Femur (tissue), 1 donor: ENCODE measurements at places on chromosomes 4 and X.

- peak; percentile 47 for DNase-seq
These were observed 171.4 kb upstream of the NRK start for GRCh38 chrX:105650986-105651385.

DNA sequence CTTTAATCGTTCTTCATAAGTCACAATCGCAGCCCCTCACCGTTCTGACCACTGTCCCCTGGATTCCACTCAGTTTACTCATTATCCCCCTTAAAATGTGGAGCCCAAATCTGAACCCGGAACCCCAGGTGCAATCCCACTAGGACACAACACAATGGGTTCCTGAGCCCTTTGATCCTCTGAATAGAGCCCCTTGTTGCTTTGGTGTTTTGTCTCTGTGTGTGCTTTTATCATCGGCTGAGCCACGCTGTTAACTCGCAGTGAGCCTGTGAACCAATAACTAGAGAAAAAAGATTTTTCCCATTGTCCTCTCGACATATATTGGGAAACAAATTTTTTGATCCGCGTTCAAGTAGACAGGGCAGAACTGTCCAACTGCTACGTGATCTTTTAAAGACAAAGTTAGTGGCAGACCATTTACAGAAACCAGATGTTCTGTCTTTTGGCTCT is 617 bp upstream of the PDHA1 start:
- no peak for DNase-seq

DNA sequence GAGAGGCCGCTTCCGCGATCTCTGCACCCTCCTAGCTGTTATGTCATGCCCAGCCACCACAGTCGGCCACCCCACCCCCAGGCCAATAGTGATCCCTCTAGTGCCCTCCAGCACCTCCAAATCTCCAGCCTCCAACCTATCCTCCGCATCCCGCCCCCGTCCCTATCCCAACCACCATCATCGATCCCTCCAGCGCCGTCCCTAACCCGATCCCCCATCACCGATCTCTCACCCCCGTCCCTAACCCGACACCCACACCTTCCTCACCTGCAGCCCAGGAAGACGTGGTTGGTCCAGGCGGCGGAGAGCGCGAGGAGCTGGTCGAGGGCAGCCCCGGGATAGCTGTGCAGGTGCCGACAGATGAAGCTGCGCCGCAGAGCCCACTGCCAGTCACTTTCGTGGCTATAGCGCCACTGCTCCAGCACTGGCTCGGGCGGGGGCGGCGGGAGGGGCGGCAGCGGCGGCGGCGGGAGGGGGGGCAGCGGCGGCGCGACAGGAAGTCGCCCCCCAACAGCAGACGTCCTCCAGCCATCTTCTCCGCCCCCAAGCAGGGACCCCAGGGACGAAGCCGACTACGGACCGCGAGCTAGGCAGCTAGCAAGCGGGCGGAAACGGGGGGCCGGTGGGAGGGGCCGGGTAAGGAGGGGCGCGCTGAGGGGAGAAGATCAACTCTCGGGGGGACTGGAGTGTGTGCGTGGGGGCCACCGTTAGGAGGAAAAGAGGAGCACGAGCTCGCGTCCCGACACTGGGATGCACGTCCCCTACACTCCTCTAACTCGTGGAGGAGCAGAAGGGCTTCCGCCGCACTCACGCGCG is 552 bp downstream of the NKRF start:
- peak; percentile 58 for DNase-seq

DNA sequence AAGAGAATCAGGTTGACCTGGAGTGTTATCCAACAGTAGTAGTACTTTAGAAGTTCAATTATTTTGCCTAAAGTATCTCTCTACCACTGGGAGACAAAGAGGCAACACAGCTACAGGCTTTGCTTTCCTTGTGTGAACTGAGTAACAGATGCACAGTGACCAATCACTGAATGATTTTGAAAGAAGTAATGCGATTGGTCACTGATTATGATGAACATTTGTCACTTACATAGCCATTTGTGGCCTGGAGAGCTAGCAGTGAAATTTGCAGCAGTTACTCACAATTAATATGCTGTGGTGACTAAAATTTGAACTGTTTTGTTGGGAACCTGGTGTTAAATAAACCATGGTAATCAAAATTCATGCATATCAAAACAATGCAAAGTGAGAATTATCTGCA is 508.7 kb upstream of the DIPK2B start:
- no peak for DNase-seq

DNA sequence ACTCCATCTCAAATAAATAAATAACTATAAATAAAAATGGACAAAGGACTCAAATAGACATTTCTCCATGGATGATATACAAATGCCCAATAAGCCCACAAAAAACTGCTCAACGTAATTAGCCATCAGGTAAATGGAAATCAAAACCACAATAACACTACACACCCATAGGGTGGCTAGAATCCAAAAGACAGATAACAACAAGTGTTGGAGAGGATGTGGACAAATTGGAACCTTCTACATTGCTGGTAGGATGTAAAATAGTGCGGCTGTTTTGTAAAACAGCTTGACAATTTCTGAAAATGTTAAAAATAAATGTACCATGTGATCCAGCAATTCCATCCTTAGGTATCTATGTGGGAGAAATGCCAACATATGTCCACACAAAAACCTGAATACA is 52.1 kb downstream of the ZNF157 start:
- DNase-seq, result no peak

DNA sequence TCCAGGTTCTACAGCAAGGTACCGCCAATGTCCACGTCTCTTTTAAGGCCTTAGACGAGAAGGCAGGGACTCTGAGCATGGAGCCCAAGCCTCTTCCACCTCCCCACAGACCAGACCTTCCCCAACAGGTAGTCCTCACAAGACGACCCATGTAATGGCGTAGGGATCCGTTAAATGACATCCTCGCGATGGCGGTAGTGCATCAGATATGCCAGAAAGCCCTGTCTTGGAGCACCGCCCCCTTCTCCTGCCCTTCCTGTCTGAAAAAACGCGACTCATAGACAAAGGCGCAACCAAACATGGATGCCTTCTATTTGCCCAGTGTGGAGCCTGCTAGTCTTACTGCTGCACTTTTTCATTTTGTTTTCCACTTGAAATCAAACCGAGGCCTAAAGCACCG is 185.4 kb downstream of the OR13H1 start:
- DNase-seq, result peak; percentile 95

DNA sequence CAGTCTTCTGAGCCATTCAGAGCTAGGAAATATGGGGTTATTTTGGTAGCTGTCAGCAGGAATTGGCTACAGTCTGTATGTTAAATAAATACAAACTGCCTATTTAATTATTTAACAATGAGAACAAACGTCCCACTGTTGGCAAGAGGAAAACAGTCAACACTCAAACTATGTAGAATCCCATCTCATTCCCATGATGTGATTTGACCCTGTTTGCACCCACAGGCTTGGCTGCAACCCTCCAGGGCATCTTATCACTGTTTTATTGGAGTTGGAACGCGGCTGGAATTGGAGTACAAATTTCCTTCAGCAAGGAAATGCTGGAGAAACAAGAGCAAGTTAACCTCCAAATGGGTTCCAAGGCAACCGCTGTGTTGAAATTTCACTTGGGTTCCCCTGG is 124.0 kb downstream of the KIT start:
- peak; percentile 66 for DNase-seq

GRCh38 chrX:112636288-112636687 is 43.5 kb downstream of the LHFPL1 start:
- DNase-seq, result no peak

GRCh38 chrX:15366506-15367352 is 17.5 kb downstream of the VEGFD start:
- DNase-seq, result no peak

GRCh38 chr4:74181219-74181618 is 23.3 kb downstream of the MTHFD2L start:
- no peak for DNase-seq

- DNase-seq, result peak; percentile 68
These were observed 1.8 kb upstream of the GABRQ start for GRCh38 chrX:152635941-152636340.

DNA sequence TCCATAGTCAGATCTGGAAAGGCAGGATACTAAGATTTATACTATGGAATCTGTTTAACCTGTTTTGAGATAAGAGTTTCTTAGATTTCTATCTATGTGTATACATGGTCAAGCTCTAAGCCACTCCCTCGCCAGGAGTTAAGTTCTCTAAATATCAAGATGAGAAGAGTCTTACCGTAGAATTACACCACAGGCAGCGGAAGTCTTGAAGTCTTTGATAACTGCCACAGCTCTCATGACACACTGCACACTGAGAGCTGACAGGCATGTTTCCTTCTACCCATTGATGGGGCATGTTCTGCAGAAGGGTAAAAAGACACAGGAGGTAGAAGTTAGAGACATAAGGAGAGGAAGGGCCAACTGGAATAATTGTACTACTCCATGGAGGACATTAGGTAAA is 67.7 kb downstream of the DGKK start:
- DNase-seq, result no peak

- DNase-seq, result no peak
These were observed 13.6 kb downstream of the PRSS12 start for GRCh38 chr4:118338981-118339765.

DNA sequence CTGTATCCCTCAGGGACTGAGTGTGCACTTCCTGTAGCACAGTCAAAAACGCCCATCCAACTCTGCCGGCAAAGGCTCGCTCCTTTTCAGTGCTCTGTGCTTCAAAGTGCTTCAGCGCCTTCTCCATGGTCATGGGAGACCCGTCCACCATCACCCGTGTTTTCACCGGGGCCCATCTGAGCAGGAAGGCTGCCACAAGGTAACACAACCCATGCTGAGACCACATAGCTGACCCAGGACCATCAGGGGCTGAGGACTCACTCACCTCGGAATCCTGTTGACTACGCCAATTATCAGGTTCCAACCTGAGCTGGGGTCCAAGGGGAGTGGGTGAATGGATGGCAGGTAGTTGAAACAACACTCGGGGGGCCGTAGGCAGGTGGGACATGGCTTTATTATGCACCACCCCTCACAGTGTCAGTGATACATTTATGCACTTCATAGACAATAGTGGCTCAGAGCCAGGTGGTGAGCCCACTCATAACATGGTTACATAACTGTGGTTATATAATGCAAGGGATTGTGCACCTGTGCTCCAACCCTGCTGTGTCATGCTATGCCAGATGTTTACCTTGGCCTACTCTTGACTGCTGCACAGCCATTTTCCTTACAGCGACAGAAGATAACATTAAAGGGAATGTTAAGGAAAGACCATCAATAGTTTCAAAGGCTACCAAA is 227.8 kb downstream of the ADGRL3 start:
- DNase-seq, result no peak

GRCh38 chrX:17560385-17560784 is 176.9 kb upstream of the SCML1 start:
- no peak for DNase-seq

DNA sequence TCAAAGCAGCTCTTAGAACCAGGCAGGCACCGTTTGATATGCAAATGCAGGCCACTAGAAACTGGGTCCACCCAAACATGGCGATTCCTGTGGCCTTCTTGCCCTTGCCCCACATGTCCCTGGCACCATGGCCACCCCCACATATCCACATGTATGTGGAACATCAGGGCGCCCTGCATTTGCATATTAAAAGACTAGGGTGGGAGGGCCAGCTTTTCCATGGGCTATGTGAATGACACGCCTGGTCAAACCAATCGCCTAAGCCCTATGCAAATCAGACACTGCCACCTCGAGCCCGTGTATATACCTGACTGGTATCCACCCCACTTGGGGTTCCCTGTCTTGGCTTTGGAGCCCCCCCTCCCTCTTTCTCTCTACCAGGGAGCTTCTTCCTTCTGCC is 107.0 kb downstream of the ABLIM2 start:
- no peak for DNase-seq

DNA sequence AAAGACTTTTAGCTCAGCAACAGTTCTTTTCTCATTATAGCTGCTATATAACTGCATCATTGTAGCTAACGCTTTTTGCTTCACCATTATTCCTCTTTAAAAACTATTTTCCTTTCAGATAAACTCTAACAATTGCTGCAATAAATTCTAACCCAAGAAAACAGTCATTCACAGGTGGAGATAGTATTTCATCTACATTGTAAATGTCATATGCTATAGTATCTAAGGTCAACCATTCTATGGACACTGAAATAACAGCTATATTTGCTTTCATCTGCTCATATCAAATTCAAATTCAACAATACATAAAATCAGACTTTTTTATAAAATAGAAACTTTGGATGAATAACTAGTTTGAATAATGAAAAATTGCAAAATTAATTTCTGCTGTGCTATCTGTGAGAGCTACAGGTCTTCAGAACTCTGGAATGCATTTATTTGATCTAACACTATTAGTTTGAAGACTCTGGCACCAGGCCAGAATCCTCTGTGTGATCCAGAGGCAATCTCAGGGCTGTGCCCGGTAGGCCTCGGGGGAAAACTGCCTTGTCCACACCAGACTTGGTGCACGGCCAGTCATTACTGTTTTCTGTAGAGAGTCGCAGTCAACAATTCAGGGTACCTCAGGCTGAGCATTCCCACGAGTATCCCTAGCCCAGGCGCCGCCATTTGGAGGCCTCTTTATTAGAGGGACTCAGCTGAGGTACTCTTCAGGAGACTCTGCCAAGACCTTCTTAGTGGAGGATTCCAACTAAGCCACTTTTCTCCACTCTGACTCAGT is 332.4 kb downstream of the SLC7A11 start:
- no peak for DNase-seq

- no peak for DNase-seq
These were observed 38.8 kb downstream of the NAA11 start for GRCh38 chr4:79287076-79287475.
